ENCODE measurements at places on chromosomes 5 and 9. TPM values are rescaled to one million over a fixed set of nuclear protein-coding genes. Genes with fewer than 3 reads are reported as not detected.

GRCh38 chr5:135308752-135309151 lies 90.3 kb downstream of the MACROH2A1 start:
- no peak for DNase-seq

Gene LRRC14B
- not detected for polyA plus RNA-seq

DNA sequence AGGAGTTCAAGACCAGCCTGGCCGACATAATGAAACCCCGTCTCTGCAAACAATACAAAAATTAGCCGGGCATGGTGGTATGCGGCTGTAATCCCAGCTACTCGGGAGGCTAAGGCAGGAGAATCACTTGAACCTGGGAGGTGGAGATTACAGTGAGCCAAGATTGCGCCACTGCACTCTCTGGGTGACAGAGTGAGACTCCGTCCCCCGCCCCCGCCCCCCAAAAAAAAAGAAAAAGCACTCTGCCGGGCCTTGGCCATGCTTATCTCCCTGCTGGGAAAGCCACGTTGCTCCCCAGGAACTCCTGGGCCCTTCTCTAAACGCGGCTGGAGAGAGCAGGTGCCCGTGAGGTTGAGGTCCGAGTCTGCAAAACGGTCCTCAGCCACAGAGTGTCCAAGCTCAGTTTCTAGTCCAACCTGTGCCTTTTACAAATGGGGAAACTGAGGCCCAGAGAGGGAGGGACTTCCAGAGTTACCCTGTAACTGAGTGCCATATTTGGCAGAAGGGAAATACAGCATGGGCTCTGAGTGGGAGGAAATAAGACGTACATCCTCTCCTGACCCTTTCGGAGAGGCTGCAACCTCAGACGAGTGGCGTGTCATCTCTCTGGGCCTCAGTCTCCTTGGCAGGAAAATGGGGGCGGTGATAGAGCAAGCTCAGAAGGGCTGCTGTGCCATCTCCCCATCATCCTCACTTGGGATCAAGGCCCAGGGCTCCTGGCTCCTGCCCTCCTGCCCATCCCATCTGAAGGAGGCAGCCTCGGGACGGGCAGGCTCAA lies 6.6 kb upstream of the PHYHD1 start:
- no peak for DNase-seq

DNA sequence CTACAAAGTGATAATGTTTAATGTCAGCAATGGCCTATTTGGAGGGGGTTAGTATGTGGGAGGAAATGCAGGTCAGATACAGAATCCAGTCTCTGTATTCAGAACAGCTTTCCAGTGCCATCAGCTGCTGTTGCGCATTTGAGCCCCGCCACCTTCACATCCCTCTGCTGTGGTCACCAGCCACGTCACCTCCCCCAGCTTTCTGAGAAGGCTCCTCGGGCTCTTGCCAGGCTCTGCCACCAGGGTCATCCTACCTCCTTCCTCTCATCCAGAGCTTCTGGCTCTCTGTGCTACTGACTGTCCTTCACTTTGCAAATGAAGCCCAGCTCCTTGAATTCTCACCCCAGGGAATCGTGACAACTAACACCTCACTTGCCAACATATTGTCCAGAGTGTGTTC lies 138.8 kb downstream of the PIK3R1 start:
- DNase-seq = no peak

Gene CDC20B
- not detected for polyA plus RNA-seq

Gene PKD2L2
- polyA plus RNA-seq = 0.51 TPM
